ENCODE measurements at places on chromosomes 12 and 14.
A peak's percentile ranks its signal among the peaks of the same experiment; 100 is the strongest.

DNA sequence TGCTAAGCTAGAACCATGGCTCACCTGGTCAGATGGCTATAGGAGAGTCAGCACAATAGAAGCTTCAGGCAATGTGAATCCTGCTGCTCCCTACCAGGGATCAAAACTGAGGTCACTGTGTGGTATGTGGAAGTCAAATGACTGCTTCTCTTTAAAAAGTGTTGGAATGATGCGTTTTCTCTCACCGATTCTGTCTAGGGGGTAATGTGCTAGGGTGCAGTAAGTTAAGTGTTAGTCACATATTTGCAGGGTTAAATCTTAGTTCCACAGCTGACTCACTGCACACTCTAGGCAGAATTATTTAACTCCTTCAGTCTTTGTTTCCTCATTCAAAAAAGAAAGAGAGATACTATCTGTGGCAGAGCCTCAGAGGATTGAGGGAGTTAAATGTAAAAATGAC is 696.6 kb downstream of the DIO2 start:
- no peak for DNase-seq

DNA sequence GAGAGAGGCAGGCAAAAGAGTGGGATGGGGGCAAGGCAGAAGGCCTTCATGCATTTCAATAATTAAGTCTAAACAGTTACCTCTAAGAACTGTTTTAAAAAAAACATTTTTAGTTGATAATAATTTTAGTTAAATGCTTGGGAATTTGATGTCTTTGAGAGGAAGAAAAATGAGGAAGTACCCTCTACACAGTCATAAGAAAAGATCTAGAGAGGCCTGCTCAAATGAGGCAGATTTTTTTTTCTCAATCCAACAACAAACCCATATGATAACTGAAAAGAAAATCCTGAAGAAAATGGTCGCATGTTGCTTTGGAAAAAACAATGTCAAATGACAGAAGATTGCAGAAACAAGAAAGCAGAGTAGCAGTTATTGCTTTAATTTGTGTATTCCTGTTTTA is 25.6 kb downstream of the SINHCAF start:
- no peak for DNase-seq

DNA sequence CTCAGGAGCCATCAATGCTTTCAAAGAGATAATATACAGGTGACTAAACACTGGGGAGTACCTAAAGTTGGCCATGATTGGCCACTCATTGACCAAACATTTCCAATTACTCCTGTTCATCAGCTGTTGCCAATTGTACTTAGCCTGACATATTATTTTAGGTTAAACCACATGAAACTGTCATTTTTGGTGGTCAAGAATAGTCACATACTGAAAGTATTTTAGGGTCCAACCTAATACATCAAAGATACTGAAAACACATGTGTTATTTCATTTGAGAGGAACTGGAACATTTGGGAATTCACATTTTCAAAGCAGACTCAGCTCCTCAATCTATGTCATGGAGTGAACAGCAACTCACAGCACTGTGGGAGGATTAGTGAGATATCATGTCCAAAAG is 63.9 kb upstream of the KCNA5 start:
- DNase-seq, result no peak

DNA sequence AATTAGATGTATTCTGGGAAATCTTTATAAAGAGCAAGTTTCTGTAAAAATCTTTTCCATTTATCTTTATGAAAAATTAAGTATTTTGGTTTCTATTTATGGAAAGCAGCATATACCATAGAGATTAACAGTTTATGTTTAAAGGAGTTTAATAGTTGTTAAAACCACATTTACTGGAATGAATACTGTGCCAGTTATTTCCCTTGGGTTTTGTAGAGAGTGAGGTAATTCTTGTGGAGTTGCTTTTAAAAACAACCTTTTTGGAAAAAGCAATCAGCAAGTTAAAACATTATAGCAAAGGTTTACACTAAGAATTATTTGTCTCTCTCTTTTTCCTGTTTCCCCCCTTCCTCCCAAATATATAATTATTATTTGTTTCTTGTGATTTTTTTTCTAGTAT is 34.9 kb downstream of the AEBP2 start:
- DNase-seq, result no peak

- no peak for DNase-seq
These were observed 6.5 kb upstream of the OR11G2 start for GRCh38 chr14:20184181-20184580.

GRCh38 chr14:76954394-76955190 is 73.9 kb downstream of the IRF2BPL start:
- no peak for DNase-seq

DNA sequence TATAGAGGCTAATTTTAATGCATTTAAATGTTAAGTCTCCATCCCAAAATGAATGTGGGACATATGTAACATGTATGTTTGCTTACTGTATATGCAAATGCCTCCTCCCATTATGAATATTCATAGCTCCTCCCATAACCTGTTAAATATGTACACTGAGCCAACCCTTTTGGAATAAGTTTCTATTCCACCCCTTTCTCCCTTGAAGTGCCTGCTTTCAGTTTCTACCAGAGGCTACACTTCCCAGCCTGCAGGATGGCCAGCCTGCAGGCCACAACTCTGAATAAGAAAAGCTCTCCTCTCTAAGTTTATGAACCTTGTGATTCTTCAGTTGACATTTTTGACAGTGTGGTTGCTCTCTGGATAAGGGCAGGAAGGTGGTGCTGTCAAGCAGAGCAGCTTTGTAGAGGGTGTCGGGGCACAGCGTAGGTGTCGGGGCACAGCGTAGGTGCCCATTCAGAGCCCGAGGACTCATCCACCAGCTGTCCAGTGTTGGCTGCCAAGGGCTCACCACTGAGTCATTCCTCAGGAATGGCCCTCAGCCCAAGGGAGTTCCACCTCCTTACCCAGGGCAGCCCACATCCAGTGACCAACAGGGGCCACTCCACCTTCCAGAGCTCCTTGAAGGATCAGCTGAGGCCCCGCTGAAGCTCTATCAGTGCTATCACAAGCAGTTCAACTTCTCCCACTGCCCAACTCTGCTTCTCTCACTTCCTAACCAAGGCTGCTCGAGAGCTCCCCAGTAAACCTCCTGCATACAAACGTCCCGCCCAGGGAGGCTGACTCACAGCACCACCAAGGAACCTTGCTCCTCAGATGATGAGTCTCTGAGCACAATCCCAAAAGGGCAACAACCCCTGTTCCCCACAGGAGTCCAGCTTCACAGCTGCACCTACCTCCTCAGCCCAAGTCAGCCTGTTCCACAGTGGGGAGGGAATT is 31.4 kb downstream of the VWF start:
- DNase-seq, result no peak

GRCh38 chr12:94149119-94149780 is 873 bp downstream of the PLXNC1 start:
- DNase-seq, result peak; percentile 89
